ENCODE measurements at places on chromosomes 7 and 10.

- DNase-seq = no peak
These were observed 212.8 kb downstream of the ZNF365 start for GRCh38 chr10:62587011-62587410.

GRCh38 chr10:111392159-111392558 is 315.3 kb downstream of the ADRA2A start:
- no peak for DNase-seq

DNA sequence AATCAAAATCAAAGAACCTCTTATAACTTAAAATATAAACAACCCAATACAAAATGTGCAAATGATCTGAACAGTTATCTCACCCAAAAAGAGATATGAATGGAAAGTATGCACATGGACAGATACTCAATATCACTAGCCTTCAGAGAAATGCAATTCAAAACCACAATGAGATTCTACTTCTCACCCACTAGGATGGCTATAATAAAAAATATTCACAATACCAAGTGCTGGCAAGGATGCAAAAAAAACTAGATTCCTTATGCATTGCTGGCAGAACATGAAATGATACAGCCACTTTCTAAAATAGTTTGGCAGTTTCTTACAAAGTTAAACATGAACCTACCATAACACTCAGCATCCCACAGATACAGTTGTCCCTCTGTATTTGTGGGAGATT is 130.1 kb upstream of the LRRN3 start:
- DNase-seq = no peak

- DNase-seq = no peak
These were observed 74.1 kb upstream of the KCNMA1 start for GRCh38 chr10:77711683-77712049.

DNA sequence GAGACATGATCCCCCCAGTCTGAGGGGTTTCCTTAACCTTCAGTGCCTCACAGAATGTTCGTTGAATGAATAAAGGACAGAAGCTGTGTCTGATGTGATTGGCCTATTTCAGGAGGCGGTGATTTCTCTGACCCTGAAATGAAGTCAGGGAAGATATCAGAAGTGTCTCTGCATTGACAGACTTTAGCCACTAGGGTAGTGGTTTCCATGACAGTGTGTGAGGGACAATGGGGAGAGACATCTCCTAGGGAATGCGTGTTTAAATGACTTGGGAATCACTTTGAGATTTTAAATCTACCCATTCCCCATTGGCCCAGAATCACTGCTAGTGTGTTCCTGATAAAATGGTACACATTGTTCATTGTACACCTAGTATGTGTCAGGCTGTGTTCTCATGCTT is 132.0 kb downstream of the CFAP58 start:
- DNase-seq = no peak

DNA sequence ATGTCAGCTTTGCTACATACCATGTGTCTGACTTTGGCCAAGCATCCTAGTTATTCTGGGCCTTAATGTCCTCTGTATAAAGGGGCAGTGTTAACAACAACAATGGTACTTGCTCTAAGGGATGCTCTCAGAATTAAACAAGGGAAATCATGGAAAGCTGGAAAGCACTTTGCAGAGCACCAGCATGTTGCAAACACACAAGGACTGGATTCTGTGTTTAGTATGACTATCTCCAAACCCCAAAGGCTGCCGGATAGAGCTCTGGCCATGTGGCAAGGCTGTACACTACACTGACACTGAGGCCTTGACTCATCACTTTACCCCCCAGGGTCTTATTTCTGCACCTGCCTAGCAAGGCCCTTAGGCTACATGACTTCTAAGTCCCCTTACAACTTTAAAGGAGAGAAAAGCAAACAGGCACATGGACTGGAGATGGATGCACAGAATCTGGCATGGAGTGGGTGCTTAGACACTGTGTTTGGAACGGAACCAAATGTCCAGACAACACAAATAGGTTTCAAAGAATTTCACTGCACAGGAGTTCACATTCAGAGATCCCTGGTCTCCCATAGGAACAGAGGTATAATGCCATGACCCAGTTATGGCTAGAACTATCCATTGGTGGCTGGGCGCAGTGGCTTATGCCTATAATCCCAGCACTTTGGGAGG is 74.6 kb downstream of the FAM13C start:
- DNase-seq = no peak

DNA sequence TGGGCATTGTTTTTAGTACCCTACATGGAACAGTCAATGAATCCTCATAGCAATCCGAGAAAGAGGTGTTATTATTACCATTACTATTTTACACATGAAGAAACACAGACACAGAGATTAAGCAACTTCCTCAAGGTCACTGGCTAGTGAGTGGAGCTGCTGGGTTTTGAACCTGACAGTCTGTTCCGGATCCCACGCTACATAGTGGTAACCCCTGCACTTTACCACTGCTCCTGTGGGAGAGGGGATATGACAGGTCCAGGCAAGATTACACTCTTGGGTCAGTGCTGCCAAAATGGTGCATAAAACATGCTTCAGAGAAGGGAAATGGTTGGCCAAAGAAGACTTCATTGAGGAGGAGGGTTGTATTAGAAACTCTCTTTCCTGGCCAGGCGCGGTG is 185.7 kb downstream of the XPNPEP1 start:
- DNase-seq = no peak

DNA sequence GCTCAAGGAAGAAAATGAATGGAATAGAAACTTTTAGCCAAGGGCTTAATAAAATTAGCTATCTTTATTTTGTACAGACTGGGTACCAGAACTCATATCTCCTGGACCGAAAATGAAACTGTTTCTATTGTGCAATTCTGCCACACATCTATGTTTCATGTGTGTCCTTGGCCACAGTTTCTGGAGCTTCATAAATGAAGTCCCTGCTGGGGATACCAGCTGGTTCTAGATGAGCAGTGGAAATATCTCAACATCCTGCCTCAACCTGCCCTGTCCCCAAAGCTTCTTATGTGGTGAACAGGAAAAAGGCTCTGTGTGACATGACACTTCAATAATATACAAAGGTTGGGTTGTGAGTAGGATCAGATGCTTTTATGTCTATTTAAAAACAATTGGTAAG is 310.1 kb upstream of the SORCS1 start:
- no peak for DNase-seq

DNA sequence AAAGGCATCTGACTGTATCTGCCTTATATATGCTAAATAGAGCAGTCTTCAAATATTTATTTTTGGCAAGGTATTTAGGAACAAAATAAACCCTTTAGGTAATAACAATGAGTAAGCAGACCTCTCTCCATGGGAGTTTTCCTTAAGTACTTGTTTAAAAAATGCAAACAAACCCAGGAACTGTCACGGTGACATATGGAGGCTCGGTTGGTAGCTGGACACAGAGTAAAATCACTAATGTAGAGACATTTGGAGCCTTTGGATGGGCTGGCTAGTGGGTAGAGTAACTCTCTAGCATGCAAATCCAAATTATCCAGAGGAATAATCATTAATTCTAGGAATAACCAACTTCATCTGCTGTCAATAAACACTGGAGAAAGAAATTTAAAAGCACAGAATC is 71.6 kb upstream of the LAMB4 start:
- DNase-seq = no peak

DNA sequence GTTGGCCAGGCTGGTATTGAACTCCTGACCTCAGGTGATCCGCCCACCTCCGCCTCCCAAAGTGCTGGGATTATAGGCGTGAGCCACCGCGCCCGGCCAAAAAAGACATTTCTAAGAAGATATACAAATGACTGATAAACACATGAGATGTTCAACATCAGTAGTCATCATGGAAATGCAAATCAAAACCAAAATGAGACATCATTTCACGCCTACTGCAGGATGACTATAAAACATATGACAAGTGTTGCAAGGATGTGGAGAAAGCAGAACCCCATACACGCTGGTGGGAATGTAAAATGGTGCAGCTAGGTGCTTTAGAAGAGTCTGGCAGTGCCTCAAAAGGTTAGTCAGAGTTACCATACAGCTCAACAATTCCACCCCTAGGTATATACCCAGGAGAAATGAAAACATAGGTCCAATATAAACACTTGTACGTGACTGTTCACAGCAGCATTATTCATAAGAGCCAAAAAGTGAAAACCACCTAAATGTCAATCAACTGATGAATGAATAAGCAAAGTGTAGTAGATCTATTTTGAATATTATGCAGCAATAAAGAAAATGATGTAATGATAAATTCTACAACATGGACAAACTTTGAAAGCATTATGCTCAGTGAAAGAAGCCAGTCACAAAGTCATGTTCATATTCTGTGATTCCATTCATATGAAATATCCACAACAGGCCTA is 24.5 kb downstream of the TMEM209 start:
- DNase-seq = no peak

GRCh38 chr7:157297185-157297584 is 39.6 kb upstream of the DNAJB6 start:
- DNase-seq = no peak

DNA sequence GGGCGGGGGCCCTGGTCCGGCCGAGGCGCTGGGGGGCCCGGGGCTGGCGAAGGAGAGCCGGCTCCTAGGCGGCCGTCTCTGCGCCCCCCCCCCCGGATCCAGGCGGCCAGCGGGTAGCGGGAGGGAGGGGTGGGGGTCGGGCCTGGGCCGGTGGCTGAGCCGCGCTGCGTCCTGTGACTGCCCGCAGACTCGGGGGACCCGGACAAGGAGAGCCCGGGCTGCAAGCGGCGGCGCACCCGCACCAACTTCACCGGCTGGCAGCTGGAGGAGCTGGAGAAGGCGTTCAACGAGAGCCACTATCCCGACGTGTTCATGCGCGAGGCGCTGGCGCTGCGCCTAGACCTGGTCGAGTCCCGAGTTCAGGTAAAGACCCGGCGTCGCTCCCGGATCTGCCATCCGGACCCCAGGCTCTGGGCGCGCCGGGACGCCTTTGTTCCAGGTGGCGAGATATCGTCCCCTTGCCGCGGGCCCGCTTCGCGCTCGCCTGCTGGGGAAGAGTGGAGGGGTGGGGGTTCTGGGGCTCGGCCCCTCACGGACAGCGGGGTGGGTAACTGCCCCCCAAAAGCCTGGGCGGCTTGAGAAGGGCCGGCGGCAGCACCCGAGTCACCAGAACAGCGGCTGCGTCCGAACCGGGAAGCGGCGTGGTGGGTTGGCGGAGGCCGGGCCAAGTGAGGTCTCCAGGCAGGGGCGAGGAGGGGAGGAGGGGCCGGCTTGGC is 819 bp downstream of the UNCX start:
- no peak for DNase-seq

DNA sequence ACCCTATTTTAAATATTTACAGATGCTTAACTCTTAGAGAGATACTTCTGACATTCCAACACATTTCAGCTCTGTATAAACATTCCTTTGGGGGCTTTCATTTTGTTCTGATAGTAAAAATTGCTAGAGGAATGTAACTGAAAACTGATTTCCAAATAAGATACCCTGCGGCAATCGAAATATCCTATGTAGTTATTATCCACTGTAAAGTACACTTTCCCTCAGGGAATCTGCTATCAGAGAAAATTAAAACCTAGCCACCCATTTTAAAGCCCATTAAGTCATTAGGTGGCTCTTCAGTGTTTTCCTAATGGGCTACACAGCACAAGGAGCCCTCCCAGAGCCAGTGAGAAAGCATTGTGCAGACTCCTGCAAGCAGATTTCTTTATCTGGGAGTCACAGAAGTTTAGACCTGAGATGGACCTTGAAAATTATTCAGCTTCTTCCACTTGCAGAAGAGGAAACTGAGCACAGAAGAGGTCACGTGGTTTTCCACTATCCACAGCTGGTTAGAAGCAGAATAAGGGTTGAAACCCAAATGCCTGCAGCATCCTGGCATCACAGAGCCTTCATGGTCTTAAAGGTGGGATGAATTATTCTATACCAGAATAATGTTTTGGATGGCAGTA is 12.6 kb upstream of the CPVL start:
- no peak for DNase-seq

GRCh38 chr7:1234881-1235500 is 2.3 kb downstream of the UNCX start:
- DNase-seq = no peak

- peak; percentile 6 for DNase-seq
These were observed 228.7 kb downstream of the SKIDA1 start for GRCh38 chr10:21296575-21297355.

DNA sequence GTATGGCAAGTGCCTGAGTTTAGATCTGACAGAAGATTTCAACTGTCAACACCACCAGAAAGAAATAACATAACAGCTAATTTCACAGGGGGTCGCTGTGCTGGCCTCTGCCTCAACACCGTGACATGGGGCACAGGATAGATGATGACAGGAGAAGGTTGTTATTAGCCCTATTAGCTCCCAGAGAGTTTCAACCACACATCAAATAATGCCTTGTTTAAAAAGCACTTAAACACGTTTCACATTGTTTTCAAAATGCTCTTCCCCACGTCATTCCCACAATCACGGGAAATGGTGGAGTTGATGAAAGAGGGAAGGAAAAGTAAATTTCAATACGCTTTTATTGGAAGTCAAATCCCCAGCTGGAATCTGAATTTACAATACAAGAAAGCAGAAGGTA is 184.7 kb downstream of the MAGI2 start:
- no peak for DNase-seq

- peak; percentile 13 for DNase-seq
These were observed 119.4 kb downstream of the ST7 start for GRCh38 chr7:117072620-117073118.

DNA sequence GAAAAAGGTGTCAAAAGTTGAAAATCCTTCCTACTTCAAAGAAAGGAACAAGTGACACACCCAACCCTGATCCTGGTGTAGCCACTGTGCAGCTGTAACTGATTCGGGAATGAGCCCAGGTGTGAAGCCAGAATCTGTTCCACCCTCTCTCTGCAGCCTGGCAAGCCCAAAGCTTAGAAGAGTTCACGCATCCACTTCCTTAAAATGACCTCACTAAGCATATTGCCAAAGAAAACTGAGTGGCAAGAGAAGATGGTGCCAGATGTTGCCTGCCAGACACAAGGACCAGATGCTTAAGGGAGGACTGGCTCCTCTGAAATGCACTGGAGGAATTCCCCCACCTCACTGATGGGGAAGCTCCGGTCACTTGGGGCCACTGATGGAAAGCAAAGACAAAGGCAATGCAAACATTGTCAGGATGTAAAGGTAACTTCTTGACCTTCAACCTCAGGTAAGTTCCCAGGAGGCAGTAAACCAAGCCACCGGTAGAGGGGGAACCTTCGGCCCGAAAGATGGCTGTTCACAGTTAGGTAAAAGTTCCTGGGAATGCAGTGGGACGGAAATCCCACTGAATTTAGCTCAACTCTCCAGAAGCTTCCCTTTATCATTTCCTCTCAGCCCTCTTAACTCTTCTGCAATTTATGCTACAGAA is 554.9 kb downstream of the KCNMA1 start:
- DNase-seq = no peak

- DNase-seq = no peak
These were observed 32.1 kb upstream of the MSRB2 start for GRCh38 chr10:23063045-23063972.

- no peak for DNase-seq
These were observed 18.7 kb upstream of the PTF1A start for GRCh38 chr10:23173214-23174073.

All from NCI-H510A treated with DMSO at 0.1 percent for 48 hours (cell line).